ENCODE measurements at places on chromosomes 2 and 18.

GRCh38 chr18:7568426-7568825 lies 1.3 kb downstream of the PTPRM start:
- no peak for DNase-seq

DNA sequence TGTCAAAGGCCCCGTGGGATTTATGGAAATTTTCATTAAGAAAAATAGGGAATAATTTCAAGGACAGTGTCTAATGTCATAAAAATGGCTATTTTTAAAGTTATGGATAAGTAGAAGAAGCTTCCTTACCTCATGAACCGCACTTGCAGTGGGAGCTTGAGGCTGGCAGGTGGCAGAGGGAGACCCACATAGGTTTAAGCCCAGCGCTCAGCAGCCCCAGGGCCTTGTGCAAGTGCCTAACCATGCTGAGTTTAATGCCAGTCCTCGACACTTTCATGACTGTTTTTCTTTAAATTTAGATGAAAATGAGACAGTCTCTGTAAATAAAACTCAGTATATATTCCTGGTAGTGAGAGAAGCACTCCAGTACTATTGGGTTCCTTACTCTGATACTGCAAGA lies 285.6 kb downstream of the CNTNAP5 start:
- DNase-seq: no peak

- no peak for DNase-seq
Measured at GRCh38 chr18:12989397-12990122, 1.6 kb upstream of the CEP192 start.

- DNase-seq: no peak
Measured at GRCh38 chr18:34222307-34223163, 2.2 kb downstream of the NOL4 start.

GRCh38 chr2:3598197-3598910 lies 3.4 kb downstream of the COLEC11 start:
- DNase-seq: no peak

GRCh38 chr2:111662771-111663470 lies 221.1 kb downstream of the ANAPC1 start:
- no peak for DNase-seq

DNA sequence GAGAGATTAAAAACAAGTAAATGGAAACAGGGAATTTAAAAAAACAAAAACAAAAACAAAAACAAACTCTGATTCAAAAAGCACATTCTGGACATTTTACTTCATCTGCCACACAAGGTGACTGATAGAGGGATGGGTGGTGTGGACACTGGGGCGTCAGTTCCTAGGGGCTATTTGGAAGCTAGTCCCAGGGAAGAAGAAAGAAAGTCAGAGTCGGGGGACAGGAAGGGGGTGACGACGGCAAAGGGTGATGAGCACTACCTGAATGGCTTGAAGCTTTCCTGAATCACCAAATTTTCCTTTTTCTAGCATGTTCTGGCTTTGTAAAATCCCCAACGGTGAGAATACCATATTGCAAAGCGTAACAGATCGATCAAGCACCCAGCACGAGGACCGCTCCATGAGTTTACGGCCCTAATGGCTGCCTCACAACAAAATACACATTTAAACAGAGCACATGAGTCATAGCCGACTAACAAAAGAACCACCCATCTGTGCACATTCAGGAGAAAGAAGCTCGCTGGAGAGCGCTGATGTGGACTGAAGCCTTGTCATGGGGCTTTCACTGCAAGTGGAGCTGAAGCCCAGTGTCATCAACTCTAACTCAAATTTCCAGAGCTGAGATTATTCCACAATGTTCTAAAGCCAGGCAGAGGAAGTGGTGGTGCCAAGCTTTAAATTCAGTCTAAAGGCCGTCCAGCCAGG lies 178.9 kb downstream of the LNPK start:
- no peak for DNase-seq

GRCh38 chr2:200786826-200787225 lies 24.9 kb upstream of the BZW1 start:
- DNase-seq: no peak

- peak; percentile 47 for DNase-seq
Measured at GRCh38 chr2:118774458-118775133, 72.9 kb downstream of the EN1 start.

DNA sequence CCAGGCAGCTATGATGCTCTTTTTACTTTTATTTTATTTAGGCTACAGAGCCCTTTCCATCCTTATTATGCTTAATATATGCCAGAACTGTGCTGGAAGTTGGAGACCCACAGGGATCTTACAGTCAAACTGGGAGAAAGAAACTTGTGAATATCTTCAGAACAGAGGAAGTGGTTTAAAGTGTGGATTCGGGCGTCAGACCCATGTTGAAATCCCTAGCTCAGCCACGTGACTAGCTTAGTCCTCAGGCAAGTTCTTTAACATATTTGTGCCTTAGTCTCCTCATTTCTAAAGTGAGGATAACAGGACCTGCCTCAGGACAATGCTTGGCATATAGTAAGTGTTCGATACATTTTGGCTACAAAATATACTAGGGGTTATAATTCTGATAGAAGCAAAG lies 59.1 kb downstream of the MAP3K20 start:
- no peak for DNase-seq

DNA sequence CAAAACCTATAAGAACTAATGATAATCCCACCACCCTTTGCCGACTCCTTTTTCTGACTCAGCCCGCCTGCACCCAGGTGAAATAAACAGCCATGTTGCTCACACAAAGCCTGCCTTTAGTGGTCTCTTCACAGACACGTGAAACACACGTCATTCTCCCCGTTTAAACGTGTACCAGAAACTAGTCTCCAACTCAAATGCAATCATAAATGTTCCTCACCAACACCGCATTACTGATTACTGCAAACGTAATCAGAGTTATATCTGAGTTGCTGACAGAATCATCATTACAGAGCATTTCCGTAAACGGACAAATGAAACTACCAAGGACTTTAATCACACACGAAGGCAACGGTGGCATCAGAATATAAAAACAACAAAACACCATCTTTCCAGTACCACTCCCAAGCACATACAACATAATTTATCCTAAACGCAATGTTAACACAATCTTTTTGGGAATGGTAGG lies 1.9 kb downstream of the CLK1 start:
- DNase-seq: no peak

DNA sequence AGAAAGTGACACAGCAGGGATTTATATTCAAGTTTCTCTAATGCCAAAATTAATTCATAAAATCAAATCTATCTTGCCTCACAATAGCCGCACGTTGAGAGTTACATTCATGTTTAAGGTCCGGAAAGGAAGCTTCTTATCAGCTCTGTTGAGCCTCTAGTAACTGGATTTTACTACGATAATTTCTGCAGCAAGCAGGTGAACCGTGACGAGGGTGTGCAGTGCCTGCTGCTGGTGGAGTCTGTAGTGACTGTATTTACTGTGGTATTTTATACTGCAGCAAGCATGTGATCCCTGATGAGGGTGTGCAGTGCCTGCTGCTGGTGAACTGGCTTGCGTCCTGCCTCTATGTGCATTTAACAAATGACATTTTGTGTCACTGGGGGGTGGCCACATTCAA lies 120.0 kb downstream of the SNTG2 start:
- DNase-seq: no peak
